Stimulated activated CD8-positive, alpha-beta memory T cell treated with anti-CD3 and anti-CD28 coated beads, Interleukin-15, amount 100 ng/mL, for 24 hours (primary cell): ENCODE measurements at places on chromosomes 5 and 9.

- DNase-seq, result peak; percentile 11
Measured at GRCh38 chr5:56815658-56816545, 553 bp downstream of the MAP3K1 start.

GRCh38 chr5:139711067-139711905, 63.1 kb downstream of the CXXC5 start:
- DNase-seq, result peak; percentile 22

GRCh38 chr5:149581931-149582768, 852 bp downstream of the ARHGEF37 start:
- no peak for DNase-seq

GRCh38 chr9:124778575-124779367, 1.8 kb downstream of the OLFML2A start:
- DNase-seq, result no peak

DNA sequence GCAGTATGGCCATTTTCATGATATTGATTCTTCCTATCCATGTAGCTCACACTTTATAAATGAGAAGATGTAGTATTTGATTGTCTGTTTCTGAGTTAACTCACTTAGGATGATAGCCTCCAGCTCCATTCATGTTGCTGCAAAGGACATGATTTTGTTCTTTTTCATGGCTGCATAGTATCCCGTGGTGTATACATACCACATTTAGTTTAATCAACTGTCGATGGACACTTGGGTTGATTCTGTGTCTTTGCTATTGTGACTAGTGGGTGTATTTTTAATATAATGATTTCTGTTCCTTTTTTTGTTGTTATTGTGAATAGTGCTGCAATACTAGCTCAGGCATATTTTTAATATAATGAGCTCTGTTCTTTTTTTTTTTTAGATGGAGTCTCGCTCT, 560.3 kb upstream of the ZNF608 start:
- DNase-seq, result no peak

- no peak for DNase-seq
Measured at GRCh38 chr5:119354537-119355243, 1.1 kb upstream of the TNFAIP8 start.

- DNase-seq, result peak; percentile 54
Measured at GRCh38 chr9:131046581-131047202, 37.7 kb downstream of the LAMC3 start.

- DNase-seq, result no peak
Measured at GRCh38 chr5:75012748-75013147, 39.6 kb downstream of the GCNT4 start.

GRCh38 chr5:97844797-97845196, 661.8 kb upstream of the RIOK2 start:
- no peak for DNase-seq

DNA sequence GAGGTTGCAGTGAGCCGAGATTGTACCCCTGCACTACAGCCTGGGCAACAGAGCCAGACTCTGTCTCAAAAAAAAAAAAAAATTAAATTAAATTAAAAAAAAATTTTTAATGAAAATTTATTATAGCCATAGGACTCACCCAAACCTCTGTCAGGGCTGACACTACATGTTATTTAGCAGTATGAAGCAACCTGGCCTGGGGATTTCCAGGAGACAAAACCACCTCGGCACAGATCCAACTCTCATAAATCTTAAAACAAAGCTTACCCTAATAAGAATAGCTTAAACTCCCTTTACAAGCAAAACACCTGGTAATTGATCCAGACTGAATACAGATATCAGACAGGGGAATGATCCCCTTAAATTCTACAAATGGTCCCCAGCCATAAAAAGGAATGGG, 38.4 kb downstream of the PPP1R2B start:
- DNase-seq, result no peak

DNA sequence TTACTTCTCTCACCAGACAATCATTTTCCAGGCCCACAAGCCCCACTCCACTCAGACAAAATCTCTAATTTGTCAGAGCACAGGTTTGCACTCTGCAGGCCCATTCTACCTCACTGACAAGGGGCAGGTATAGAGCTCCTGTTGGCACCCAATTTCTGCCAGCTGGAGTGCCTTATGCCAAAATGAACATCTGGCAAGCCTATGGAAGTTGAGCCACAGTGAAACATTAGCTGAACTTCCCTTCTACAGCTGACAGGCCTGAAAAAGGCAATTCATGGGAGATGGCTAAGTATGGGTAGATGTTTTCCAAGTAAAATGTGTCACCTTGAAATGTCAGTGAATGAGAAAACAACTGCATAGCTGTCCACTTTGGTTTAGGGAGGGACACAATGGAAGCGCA, 87.0 kb downstream of the SPOCK1 start:
- DNase-seq, result no peak

DNA sequence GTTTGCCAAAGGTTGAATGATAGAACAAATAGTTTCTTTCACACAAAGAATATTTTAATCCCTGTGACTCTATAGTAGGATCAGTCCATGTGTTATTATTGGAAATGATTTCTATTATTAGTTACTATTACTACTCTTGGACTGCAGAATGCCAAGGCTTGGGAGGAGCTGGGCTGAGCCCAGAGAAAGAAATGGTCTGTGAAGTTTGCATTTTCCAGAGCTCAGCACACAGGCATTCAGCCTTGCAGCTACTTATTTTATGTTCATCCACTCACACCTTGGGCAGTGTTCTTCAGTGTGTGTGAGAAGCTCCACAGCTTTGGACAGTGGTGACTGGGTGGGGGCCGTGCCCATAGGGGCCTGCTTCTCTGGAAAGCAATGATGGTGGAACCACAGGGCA, 583.1 kb downstream of the CCDC171 start:
- DNase-seq, result no peak

DNA sequence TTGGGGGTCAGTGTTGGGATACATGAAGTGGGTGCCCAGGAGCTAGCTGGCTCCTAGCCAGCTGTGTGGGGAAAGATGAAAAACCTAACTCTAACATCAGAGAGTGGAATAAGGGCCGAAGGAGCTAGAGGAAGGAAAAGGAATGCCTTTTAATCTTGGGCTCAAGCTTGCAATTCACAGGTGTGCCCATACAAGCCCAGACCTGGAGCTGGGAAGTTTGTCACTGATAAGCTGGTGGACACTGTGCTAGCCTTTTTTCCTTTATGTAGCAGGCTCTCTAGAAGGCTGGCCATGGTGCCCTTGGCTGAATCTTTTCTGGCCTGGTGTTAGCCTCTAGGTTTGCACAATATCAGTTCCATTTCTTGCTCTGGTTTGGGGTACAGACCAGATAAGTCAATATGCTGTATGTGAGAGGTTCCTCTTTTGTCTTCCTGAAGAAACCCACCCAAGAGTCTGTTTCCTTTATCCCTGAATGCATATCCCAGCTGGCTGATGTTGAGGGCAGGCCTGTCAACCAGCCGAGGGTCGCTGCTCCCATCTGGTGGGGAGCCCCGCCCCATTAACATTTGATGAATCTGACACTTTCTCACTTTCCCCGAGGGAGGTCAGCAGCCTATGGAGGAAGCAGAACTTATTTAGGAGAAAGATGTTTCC, 92.4 kb upstream of the CXCL14 start:
- no peak for DNase-seq

DNA sequence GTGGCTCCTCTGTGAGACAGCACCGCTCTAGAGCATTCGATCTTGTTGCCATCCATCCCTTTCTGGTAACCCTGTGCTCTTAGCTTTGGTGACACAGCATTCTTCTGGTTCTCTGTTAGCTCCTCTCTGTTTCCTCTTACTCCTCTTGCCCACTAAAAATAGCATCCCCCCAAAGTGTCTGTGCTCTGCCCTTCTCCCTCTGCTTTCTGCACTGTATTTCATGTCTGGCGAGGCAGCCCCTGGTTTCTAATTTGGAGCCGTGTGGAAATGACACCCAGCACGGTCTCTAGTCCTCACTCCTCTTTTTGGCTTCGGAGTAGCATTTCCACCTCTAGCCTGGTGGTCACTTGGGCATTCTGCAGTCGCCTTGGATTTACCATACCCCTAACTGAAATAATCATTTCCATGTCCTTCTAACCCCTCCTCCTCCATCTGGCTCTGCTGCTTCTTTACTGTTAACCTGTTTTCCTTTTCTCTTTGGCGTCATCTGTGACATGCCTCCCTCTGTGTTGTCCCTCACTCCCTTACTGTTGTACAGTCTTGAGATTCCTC, 23.8 kb downstream of the NPR3 start:
- DNase-seq, result no peak

DNA sequence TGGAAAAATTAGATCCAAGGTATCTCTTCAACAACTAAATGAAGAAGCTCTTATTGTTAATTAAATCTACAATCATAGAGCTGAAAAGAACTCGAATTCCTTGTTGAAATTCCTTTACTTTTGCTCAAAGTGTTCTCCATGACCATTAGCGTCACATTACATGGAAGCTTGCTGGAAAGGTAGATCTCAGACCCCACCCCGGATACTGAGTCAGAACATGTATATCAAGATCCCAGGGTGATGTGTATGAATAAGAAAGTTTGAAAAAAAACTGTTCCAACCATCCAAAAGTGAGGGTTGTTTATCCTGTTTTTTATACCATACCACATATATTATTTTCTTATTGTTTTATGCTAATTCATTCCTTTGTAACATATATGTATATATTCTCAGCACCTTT, 237.1 kb upstream of the PUM3 start:
- no peak for DNase-seq

DNA sequence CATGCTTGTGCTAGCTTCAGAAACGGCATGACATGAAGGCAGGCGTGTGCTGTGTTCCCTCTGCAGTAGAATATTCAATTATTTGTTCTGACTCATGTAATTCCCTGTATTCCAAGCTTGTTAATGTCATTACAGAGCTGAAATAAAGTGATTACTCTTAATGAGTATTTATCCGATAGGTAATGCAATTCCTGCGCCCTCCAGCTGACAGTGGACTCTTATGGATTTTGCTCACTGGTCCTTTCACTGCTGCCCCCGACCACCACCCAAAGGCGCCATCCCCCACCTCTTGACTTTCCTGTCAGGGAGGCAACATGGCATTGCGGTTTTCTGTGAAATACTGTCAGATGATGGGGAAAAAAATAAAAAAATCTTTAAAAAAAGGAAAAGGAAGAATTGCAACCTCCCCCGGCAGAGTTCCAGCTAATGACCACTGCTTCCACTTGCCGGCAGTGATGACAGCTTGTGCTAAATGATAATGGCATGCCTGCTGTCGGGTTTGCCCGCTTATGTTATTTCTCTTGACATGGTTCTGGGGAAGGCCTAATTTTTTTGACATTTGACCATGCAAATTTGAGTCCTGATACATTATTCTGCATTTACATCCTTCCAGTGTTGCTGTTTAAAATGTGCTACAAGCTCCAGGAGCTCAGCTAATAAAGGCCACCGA, 335.3 kb upstream of the ADAMTS16 start:
- no peak for DNase-seq

- DNase-seq, result no peak
Measured at GRCh38 chr5:89374144-89374784, 491.3 kb upstream of the MEF2C start.

- no peak for DNase-seq
Measured at GRCh38 chr5:132203464-132203818, 24.2 kb downstream of the P4HA2 start.

DNA sequence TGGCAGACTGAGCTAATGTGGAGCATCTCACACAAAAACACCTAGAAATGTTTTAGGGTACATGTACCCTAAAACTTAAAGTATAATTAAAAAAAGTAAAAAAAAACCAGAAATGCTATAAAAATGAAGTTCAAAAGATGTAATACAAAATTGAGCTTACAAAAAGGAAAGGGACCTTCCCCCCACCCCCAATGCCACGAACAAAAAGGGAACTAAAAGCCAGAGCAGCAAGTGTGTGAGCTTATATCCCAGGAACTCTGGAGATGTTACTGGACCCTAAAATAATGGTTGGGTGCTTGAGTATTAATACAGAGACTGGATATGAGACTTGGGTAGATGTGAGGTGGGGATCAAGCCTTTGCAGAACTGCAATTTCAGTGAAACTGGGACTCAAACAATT, 11.0 kb downstream of the SPATA9 start:
- no peak for DNase-seq
